ENCODE measurements at places on chromosomes 5 and 9.

DNA sequence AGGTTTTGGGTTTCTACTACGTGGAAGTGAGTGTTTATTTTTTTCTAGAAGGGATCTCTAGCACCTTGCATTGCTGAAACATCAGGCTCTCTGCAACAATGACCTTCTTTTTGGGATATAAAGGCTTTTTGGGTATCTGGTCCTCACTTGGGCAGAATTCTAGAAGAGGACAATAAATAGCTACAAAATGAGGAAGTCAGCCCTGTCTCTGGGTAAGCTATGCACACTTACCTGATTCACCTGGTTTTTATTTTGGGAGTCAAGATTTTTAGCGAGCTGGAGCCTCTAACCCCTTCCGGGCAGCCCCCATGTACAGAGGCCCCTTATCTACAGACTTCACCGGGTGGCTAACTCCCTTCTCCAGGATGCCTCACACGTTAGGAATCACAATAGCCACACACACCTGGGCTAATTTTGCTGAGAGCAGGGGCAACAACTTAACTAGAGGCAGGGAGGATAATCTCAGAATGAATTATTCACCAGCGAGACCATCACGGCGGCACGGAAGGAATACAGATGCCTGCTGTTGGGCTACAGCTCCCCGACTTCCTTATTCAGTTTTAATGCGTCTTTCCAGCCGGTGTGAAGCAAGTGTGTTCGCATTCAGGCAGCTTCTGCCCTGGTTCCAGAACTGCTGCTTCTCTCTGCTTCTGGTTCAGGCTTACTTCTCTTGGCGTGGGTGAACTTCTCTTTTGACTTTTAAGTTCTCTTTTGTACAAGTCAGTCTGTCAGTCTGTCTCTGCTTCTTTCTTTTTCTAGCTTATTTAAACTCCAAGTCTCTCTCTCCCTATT lies 341.0 kb upstream of the PANK3 start:
- no peak for DNase-seq

GRCh38 chr5:161846746-161847145 lies 1.2 kb upstream of the GABRA1 start:
- DNase-seq: no peak

- no peak for DNase-seq
These were observed 49.2 kb downstream of the OTULIN start for GRCh38 chr5:14713476-14714390.

DNA sequence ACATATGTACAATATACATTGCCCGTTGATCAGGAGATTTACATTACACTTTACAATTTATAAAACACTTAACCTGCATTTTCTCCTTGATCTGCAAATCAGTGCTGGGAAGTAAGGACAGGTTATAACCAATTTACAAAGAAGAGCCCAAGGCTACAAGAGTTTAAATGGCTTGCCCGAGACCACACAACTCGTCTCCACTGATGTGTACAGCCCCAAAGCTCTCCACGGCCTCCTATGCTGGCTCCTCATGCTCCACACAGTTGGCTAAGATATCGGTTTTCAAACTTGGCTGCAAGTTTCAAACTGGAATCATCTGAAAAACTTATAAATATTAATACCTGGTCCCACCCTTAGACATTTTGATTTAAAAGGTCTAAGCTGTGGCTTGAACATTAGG lies 10.3 kb downstream of the ACTL7B start:
- no peak for DNase-seq

GRCh38 chr5:64437496-64437895 lies 68.3 kb upstream of the RGS7BP start:
- no peak for DNase-seq

DNA sequence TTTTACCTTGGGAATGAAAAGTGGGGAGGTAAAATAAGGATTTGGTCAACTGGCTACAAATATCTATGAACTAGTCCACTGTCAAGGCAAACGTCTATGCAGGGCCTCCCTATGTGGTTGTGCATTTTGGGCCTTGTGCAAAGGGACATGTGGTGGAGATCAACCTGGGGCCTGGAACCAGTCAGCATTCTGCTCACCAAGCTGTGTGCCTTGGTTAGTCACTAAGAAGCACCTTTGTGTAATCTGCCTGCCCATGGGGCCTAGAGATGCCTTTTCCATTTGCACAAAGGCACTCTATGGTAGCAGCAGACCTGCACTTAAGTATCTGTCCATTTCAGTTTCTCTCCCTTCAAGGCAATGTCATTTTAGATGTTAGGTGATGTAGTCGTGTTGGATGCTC lies 184.0 kb downstream of the GNAQ start:
- no peak for DNase-seq

- no peak for DNase-seq
These were observed 6.6 kb upstream of the ARSI start for GRCh38 chr5:150309101-150309885.

DNA sequence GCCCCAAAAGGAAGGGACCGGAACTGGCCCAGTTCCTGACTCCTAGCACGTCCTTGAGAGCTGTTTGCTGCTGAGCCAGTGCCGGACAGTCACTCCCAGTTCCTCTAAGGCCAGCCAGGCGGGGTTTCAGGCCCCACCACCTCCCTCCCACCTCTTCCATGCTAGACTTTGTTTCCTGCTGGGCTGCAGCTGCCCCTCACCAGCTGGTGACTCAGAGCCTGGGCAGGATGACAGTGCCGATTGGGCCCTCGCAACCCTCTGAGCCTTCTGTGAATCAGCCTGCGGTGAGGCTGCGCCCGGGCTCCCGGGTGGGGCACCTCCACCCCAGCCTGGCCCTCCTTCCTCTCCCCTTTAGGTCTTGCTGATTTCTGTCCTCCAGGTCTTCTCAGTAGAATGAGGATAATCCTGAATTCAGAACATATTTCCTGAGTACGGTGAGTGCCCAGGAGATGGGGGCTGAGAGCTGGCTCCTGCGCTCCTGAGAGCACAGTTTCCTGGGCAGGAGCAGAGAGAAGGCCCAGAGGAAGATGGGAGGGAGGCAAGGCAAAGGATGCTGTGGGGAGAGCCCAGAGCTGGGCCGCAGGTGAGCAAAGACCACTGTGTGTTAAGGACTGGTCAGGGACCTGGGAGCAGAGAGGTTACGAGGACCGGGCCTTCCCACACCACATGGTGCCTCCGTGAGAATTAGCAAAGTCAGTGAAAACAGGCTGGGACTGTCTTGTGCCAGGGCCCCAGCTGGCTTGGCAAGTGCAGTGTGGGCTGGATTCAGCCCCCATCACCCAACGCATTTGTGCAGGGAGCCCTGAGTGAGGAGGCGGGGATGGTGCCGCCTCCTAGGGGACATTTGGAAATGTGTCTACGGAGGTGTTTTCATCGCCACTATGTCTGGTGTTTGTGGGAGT lies 32.9 kb upstream of the STXBP1 start:
- DNase-seq: peak; percentile 64
